ENCODE measurements at places on chromosomes 7 and 10. TPM values are rescaled to one million over a fixed set of nuclear protein-coding genes. Genes with fewer than 3 reads are reported as not detected.

DNA sequence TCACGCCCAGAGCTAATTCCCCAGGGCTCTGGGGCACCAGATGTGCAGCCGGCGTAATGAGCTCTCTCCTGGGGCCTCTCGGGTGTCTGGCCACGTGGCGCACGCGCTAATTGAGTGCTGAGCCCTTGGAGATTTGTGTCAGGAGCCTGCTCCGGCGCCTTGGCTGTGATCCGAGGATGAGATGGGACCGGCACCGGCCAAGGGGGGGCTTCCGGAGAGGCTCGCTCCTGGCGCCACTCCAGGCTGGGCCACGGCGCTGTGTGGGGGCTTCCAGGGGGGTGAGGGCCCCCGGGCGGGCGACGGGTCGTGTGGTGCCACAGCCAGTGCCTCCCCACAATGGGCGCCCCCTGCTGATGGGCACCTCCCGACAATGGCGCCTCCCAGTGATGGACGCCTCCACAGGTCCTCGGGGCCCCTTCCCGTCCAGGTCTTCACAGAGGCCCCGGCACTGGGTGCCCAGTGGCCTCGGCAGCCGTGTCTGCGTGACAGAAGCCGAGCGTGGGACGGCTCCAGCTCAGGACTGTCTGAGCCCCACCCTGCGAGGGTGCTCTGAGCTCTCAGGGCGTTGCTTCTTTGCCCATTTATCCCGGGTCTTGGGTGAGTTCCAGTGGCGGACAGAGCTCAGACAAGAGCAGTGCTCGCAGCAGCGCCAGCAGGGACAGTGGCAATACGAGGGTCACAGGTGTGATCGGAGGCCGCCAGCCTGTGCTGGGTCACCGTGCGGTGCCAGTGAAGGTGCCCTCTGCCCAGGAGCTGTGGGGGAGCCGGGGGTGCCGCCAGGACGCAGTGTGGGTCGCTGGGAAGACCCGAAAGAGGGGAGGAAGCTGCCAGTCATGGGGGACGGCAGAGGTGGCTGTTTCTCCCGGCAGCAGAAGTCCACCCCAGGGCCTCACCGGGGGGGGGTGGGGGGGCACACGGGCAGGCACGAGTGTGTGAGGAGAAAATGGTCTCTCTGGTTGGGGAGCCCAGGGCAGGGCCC lies 8.2 kb upstream of the NKX6-2 start:
- DNase-seq = no peak

DNA sequence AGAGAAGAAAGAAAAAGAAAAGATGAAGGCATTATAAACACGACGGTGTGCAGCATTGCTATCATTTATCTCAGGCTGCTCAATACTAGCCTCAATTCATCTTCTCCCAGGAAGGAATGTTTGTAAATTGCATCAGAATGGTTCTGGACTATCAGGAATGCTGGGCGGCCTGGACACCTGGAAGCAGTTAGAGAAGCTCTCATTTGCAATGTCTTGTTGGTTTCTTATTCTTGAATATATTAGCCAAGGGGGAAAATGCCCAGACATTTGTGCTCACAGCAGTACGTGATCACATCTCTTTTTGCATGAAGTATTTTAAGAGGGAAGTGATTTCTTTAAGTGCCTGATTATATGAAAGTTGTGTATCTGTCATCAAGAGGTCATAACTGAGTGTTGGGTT lies 85.6 kb upstream of the IMMP2L start:
- peak; percentile 16 for DNase-seq

DNA sequence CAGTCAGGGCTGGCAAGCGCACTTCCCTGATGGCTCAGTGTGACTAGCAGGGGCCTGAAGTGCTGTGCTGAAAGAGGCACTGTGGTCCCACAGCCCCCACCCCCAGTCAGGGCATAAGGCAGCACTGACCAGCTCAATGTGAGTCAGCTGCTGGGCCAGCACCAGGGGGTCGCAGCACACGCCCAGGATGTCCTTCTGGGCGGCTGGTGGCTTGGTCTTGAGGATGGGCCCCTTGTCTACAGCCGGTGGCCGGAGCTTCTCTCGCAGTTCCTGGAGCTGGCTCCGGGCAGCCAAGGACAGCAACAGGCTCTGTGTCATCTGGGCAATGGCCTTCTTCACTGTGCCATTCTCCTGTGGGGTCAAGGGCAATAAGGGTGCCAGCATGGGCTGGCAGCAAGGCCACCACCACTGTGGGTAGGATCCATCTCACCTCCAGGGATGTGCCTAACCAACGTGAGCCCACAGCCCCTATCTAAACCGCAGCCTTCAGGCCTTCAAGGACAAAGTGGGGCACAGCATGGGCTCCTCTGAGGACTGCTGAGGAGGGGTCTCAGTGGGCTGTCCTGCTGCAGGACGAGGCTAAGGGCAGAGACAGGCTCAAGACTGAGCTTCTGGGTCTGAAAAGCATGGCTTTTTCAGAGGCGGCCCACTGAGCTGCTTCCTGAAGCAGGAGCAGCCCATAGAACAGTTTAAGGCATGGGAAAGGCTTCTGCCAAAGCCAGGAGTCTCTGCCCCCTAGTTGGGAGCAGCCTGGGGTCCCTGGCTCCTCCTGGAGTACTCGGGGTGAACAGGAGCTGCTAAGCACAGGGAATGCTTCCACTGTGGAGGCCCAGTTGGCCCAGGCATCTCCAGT lies 62.5 kb downstream of the CSGALNACT2 start:
- no peak for DNase-seq

- DNase-seq = no peak
Measured at GRCh38 chr10:7421526-7421925, 10.7 kb upstream of the SFMBT2 start.

DNA sequence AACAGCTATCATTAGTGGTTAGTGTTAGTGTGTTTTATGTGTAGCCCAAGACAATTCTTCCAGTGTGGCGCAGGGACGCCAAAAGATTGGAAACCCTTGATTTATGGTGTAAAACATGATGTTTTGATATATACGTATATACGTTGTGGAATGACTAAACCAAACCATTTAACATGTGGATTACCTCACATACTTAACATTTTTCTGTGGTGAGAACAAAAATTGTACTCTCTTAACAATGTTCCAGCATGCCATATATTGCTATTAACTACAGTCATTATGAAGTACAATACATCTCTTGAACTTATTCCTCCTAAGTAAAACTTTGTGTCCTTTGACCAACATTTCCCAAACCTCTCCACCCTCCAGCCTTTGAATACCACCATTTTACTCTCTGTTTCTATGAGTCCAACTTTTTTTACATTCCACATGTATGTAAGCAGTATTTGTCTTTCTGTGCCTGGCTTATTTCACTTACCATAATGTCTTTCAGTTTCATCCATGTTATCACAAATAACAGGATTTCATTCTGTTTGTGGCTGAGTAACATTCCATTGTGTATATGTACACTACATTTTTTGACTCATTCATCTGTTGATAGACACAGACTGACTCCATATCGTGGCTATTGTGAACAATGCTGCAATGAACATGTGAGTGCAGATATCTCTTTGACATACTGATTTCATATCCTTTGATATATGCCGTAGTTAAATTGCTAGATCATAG lies 42.2 kb upstream of the MAGI2 start:
- no peak for DNase-seq

The LRRD1 gene
- 0.07 TPM for polyA plus RNA-seq

All from muscle of back (tissue), 13 donors.